ENCODE measurements at places on chromosomes 3 and 15.

DNA sequence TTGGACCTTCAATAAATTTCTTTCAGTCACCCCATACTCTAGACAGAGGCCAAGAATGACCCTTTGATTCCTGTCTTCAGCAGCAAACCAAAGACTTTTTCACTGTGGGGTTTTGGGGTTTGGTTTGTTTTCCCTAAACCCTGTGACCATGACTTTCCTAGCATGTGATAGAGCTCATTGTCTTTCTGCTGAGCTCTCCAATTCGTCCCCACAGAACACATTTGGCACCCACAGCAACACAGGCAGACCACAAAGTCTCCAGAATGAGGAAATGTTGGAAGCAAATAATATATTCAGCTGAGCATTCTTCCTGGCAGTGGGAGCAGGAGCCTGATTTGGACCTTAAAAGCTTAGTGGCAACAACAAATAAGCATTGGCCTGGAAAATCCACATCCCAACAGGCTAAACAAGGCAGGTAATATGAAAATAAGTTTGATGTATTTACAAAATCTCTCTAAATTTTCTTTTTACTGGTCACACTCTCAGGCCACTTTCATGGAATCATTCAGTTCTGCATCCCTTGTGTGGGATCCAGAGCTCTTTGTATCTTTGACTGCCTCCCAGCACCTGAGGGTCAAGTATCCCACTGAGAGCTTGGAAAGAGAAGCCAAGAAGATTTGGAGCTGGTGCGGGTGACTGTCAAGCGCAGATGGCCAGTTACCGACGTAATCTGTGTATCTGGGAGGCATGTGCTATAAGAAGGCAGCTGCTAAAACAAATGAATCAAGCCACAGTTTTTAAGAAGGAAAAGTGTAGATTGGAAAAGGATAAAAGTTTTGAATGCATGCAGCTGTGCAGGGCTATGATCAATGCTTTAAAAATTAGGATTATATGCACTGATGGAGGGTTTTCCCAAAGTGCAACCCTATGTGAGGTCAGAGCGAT, 36.5 kb upstream of the CPB1 start:
- no peak for DNase-seq

GRCh38 chr3:38119821-38120692, 16.9 kb downstream of the ACAA1 start:
- no peak for DNase-seq

- DNase-seq, result peak; percentile 63
Measured at GRCh38 chr15:68553994-68554720, 24.6 kb upstream of the CORO2B start.

GRCh38 chr3:183303690-183304089, 50.6 kb downstream of the B3GNT5 start:
- no peak for DNase-seq

- DNase-seq, result no peak
Measured at GRCh38 chr3:30309961-30310954, 296.1 kb upstream of the TGFBR2 start.

GRCh38 chr3:25604107-25604805, 60.5 kb downstream of the TOP2B start:
- DNase-seq, result no peak

DNA sequence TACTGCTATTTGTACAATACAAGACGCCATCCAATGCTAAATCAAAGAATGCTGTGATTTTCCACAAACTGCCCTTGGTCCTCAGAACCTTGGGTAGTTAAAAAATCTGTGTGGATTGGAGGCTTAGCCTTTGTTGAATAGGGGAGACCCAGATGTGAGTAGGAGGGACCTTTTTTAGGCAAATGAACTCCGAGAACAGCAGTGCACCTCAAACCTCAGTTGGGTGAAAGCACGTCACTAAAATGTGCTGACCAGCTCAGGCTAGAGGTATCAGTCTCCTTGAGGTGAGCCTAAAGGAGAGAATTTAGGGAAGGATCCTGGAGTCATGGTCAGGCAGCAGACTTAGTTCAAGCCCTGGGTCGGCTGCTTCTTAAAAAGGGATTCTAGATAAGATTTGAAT, 200.7 kb downstream of the SOX2 start:
- DNase-seq, result no peak
